ENCODE measurements at places on chromosomes 7 and 10.

DNA sequence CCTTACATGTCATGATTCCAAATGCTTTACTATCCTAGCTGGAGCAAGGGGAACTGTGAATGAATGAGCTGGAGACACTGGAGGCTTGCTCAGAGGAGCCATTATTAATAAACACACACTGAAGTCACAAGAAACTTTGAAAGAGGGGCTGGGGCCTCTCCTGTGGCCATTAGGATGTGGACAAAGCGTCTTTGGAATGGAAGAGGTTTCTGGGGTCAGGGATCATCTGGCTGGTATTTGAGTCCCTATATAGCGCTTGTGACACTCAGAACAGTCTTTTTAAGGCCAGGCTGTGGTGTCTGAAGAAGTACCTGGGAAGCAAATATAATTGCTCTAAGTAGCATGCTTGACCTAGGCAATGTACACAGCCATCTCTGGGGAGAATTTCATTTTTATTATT is 193.0 kb downstream of the JCAD start:
- no peak for DNase-seq

- no peak for DNase-seq
These were observed 31.0 kb downstream of the TACR2 start for GRCh38 chr10:69385454-69386350.

- DNase-seq, result no peak
These were observed 1000.7 kb upstream of the LRRN3 start for GRCh38 chr7:110090110-110090820.

- no peak for DNase-seq
These were observed 87.8 kb downstream of the CHRM2 start for GRCh38 chr7:136956232-136956631.

- no peak for DNase-seq
These were observed 77.1 kb downstream of the ITGB8 start for GRCh38 chr7:20407585-20408466.

- peak; percentile 50 for DNase-seq
These were observed 261.1 kb upstream of the CSTF2T start for GRCh38 chr10:51960494-51960895.

GRCh38 chr7:69597278-69598076 is 798 bp upstream of the AUTS2 start:
- DNase-seq, result no peak

- no peak for DNase-seq
These were observed 157.5 kb downstream of the XPNPEP1 start for GRCh38 chr10:109765838-109766237.

- no peak for DNase-seq
These were observed 45.1 kb upstream of the CABCOCO1 start for GRCh38 chr10:61617586-61617985.

- no peak for DNase-seq
These were observed 7.5 kb downstream of the ASB4 start for GRCh38 chr7:95493247-95493646.

DNA sequence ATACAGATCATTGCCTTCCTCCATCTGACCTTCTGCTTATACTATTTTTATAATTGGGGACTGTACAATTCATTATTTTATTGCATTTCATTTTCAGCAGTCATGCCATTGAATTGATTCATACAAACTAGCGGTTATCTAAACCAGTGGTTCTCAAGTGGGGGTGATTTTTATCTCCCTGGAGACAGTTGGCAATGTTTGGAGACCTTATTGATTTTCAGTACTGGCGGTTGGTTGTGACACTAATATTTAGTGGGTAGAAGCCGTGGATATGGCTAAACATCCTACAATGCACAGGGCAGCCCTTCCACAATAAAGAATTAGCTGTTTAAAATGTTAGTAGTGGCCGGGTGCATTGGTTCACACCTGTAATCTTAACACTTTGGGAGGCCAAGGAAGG is 765.9 kb downstream of the LRMDA start:
- DNase-seq, result no peak

DNA sequence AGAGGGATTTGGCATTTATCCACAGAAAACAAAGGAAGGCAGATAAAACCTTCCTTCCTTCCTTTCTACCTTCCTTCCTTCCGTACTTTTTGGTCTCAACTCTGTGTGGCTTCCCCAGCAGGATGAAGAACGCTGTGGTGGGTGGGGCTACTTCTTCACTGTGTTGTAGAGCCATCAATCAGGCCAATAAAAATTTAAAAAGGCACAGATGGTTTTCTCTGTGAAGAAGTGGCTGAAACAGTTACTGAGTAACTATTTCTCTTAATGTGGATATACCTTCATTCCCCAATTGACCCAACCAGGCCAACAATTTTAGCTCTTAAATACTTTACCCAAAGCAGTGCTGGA is 75.8 kb downstream of the ZNF92 start:
- no peak for DNase-seq

- no peak for DNase-seq
These were observed 20.5 kb upstream of the CFAP70 start for GRCh38 chr10:73379064-73379748.

DNA sequence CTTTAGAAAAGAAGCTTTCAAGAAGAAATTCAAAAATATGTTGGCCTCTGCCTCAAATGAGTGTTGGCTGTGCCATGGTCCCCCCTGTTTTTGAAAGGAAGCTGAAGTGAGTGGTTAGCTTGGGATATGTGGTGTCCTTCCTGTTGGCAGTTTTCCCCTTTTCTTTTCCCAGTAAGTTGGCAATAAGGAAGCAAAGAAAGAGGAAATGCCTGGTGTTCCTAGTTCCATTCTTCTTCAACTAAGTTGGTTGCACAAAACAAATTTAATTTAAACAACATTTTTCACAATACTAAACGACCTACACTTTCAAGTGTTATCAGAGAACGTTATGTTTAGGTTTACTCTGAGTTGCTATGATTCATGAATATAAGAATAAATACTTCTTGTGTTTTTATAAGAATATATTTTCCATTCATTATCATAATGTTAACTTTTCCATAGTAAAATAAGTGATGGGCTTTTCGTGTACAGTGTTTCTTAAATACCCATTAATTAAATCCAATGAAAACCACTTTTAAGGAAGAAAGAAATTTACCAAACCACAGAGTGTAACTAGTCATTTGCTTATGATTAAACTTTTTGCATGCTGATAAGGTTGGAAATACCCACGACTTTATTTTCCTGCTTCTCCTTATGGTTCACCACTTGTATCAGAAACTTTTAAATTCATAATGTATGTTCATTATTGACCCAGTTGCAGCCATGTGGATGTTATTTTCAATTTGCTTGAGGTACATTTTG is 7.7 kb downstream of the HDAC9 start:
- DNase-seq, result no peak

- DNase-seq, result peak; percentile 31
These were observed 22.0 kb downstream of the CSGALNACT2 start for GRCh38 chr10:43160046-43160920.

GRCh38 chr7:155834486-155835048 is 22.3 kb upstream of the SHH start:
- no peak for DNase-seq

GRCh38 chr7:140902303-140902953 is 22.3 kb downstream of the BRAF start:
- DNase-seq, result no peak

DNA sequence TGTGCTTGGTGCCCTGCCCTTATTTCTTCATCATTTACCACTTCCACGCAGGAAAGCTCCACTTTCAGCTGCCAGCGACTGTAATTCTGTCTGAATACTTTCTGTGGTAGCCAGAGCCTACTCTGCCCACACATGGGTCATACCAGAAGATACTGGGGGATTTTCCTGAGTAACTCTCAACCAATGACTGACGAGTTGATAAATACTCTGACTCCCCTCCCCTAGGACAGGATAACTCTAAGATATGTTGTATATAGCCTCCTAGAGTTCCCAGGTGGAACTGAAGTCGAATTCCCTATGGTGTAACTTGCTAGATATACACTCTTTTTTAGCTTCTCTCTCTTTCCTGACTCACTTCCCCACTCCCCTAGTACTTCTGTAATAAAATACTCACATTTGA is 29.8 kb downstream of the SEM1 start:
- no peak for DNase-seq

GRCh38 chr10:7488418-7488829 is 77.6 kb upstream of the SFMBT2 start:
- no peak for DNase-seq

DNA sequence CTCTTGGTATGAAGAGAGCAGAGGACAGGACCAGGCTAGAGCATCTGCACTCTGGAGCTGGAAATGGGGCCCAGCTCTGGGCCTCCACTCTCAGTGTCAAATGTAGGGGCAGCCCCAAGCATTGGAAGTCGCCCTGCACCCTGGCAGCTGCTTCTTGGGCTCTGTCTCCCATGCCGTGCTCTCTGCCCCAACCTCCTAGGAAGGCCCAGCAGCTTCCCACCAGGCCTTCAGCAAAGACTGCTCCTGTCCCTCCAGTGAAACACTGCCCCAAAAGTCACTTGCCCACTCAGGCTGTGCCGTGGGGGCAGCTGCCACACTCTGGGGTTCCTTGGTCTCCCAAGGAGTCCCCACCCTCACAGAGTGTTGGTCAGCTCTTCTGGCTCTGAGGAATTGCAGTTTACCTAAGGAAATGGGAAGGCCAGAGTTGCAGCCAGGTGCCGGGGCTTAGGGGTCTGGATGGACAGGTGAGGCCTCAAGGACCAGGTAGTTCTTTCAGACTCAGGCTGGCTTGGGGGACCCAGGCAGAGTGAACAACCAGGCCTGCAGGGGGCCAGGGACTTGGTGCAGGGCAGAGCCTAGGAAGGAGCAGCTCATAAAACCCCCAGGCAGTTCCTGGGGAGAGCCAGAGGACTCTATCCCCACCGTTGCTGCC is 9.4 kb upstream of the OPN4 start:
- no peak for DNase-seq

DNA sequence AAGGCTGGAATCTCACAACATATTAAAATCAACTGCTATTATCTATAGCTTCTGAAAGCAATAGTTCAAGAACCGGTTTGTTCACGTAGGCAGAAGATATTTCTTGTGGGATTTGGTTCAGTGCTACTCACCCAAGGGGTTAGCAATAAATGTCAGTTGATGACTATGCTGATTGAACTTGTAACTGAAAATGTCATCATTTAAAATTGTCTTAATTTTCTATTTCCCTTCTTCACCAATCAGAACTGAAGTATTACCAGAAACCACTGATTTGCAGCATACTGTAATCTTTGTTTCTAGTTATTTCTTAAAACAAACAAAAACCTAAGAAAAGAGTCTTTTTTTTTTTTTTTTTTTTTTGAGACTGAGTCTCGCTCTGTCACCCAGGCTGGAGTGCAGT is 46.1 kb downstream of the CPEB3 start:
- no peak for DNase-seq

- no peak for DNase-seq
These were observed 95.4 kb downstream of the HIF1AN start for GRCh38 chr10:100631192-100631591.

DNA sequence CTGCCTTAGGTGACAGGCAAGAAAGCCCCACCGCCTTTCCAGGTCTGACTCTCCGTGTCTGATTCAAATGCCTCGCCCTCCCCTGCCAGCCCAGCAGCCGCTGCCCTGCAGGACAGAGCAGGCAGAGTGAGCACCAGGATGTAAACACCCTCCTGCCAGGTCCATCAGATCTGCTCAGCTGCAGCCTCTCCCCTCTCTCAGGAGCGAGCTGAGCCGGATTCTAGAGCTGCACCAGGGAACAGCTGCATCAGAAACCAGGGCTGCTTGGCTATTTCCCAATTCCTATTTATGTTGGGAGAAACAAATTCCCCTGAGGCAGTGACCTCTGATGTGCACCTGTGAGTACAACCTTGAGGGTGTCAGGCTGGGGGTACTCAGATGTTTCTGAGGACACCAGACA is 121.5 kb upstream of the ZMIZ1 start:
- DNase-seq, result no peak

- DNase-seq, result peak; percentile 8
These were observed 7.8 kb downstream of the CPA5 start for GRCh38 chr7:130352194-130353074.

- no peak for DNase-seq
These were observed 14.3 kb upstream of the ELN start for GRCh38 chr7:74013539-74014272.

GRCh38 chr10:61836888-61837754 is 64.4 kb upstream of the ARID5B start:
- no peak for DNase-seq

- DNase-seq, result no peak
These were observed 1.4 kb upstream of the CALD1 start for GRCh38 chr7:134777908-134778580.

DNA sequence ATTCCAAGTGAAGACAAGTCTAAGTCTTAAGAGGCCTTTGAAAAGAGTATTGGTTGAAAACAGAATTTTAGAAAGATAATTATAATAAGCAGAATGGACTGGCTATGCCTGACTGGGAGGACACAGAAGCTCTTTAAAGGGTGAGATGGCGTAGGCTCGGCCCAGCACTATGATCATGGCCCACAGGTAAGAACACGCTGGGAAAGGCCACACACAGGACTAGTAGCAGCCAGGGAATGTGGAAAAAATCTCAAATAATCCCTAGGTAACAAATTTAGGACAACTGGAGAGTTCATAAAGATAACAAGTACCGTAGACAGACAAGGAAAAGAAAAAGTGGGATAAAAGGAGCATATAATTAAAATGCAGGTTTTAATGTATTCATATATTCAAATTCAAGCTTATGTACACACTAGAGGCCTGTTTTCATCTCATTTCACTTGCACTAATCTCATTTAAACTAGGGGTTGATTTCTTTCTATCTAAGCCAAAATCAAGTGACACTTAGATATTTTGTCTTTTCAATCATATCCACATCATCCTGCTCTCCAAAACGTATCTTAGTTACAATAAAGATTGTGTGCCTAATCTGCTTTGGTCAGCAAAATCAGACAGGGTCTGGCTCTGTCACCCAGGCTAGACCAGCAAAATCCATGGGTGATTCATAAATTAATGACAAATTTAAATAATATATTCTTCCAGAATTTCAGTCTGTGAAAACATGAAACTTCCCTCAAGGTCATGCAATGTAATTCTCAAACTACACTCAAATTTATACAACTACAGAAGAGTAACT is 53.0 kb downstream of the EZH2 start:
- no peak for DNase-seq

GRCh38 chr7:19574131-19574530 is 134.7 kb downstream of the POLR1F start:
- DNase-seq, result no peak

GRCh38 chr7:44309271-44310091 is 15.9 kb downstream of the CAMK2B start:
- no peak for DNase-seq

DNA sequence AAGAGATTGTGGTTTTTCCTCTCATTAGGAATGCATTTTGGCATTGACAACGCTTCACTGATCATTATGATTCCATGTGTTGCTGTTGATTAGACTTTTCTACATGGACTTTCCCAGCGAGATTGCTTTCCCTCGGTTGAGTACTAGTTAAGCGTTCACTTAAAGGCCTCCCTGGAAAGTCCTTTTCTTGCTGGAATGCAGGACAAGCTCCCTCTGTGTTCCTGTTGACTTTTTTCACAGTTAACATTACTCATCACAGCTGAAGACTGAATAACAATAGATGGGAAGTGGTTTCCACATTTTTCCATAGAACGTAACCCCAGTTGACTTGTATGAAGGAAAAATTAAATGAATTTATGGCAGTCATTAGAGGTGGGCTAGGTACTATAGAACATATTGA is 2.6 kb upstream of the CAV1 start:
- DNase-seq, result peak; percentile 57

GRCh38 chr7:45435846-45436245 is 138.3 kb upstream of the ADCY1 start:
- no peak for DNase-seq

Measured in amniotic stem cell (primary cell).